Myocyte (in vitro differentiated cells): ENCODE measurements at places on chromosomes 2 and 18. TPM values are rescaled to one million over a fixed set of nuclear protein-coding genes. Genes with fewer than 3 reads are reported as not detected.

- DNase-seq: no peak
Observed at GRCh38 chr2:122481717-122482116, 726.3 kb downstream of the TSN start.

DNA sequence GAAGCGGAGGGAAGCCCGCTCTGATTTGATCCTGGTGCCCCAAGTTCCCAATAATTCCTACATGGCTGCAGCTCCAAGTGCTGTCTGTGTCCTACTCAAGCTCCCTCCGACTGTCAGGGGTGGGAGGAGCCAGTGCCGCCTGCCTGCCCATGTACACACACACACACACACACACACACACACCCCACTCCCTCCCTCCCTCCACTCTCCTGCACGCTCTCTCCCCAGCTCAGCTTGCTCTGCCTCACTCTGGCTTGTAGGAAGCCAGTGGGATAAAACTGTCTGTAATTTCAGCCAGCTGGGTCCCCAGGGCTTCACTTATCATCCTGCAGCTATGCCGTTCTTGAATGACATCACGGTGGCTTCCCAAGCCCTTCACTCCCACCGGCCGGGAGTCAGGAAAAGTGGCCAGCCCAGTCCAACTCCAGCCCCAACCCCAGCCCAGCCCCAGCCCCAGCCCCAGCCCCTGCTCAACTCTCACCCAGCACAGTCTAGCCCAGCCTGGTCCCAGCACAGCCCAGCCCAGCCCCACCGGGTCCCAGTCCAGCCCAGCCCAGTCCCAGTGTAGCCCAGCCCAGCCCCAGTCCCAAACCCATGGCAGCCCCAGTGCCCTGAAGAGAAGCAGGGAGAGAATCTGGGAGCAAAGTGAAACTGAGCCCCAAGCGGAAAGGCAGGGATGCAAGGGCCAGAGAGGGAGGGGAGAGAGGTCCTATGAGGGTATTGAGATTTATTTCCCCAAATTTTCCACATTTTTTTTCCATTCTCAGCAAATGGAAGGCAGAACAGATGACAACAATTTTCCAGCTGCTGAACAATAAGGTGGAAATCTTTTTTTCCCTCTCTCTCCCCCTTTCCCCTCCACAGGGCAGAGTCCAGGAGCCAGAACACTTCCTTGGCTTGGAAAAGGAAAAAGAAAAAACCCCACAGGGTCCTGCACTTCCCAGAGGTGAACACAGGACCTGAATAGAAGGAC lies 144.0 kb downstream of the TNS1 start:
- peak; percentile 99 for DNase-seq

The TM4SF20 gene
- total RNA-seq: not detected in 2 replicates

The LCT gene
- 0.16 TPM in 1 of 2 replicates, not detected in the other for total RNA-seq

The ZNF519 gene
- total RNA-seq: 2.5 and 3.4 TPM in 2 replicates

The OSBPL6 gene
- 14.0 and 20.6 TPM in 2 replicates for total RNA-seq
